Kasumi-1 (cell line): ENCODE measurements at places on chromosomes 5 and 9.
A peak's percentile ranks its signal among the peaks of the same experiment; 100 is the strongest.

- DNase-seq, result peak; percentile 70
Observed at GRCh38 chr9:21789541-21790037, 12.8 kb upstream of the MTAP start.

GRCh38 chr9:101311758-101312420, 72.9 kb downstream of the BAAT start:
- peak; percentile 85 for DNase-seq

- no peak for DNase-seq
Observed at GRCh38 chr5:146273109-146273508, 65.5 kb upstream of the POU4F3 start.

GRCh38 chr5:61363401-61364114, 31.5 kb downstream of the ZSWIM6 start:
- DNase-seq, result no peak

GRCh38 chr5:143541943-143542797, 138.7 kb upstream of the NR3C1 start:
- no peak for DNase-seq
